ENCODE measurements at places on chromosomes 4 and X.

DNA sequence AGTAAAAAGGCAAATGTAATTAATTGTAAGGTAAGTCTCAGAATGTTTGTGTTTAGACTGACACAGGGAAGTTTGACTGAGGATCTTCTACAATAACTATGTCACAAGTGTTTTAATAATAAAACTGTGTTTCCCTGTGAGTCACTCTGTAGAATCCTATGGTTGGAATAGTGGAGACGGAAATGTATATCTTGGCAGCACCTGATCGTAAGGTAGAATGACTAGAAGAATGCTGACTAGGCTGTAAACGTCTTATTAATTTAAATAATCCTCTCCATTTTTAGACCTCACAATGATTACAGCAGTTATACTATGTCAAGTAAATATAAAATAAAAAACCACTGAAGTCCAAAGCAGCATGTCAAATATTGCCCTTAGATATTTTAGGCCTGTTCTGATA lies 266.0 kb downstream of the CCSER1 start:
- no peak for DNase-seq

DNA sequence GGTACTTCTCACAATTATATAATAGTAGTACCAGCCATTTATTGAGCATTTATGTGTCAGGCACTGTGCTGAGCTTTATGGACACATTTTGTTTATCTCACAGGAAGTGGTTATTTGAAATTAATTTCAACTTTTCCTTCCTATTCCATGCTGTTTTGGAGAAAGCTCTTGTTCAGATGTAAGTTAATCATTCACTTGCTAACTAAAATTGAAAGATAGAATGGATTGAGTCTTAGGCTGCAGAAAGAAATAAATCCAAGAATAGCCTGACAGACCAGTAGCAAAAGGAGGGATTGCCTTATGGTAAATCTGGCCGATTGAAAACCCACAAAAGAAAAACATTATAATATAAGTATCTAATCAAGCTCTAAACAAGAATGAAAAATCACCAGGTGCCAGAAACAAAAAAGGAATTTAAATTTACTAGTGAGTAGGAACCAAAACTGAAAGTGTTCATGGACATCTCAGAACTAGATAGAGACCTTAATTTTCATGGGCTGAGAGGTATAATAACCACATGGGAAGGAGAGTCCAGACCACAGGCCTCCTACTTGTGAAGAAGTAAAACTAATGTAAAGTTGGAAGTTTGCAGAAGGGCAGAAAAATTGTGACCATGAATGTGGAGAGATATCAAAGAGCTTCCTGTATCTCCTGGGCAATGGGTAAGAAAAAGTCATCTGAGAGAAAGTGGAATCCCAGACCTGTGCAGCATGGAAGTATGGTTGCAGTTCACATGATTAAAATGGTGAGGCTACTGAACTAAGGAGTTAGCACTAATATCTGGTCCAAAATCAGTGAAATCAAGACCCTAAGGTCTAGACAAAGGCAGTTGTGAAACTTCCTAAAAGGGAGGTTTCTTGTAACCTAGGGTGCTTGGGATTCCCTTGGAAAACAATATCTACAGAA lies 38.0 kb downstream of the RADX start:
- no peak for DNase-seq

- DNase-seq, result no peak
These were observed 11.0 kb downstream of the TRMT44 start for GRCh38 chr4:8451440-8452182.

GRCh38 chrX:115173181-115173580 lies 16.0 kb upstream of the RBMXL3 start:
- no peak for DNase-seq

DNA sequence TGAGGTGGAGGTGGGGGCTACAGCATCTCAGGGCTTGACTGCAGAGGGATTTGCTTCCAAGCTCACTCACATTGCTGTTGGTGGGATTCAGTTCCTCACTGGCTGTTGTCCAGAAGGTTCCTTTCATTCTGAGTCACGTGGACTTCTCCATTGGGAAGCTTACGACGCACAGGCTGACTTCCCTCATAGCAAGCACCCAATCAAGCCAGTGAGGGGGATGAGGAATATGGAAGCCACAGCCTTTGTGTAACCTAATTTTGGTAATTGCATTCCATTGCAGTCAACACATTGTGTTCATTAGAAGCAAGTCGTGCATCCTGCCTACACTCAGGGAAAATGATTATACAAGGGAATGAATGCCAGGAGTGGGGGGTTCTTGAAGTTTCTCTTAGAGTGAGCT lies 32.7 kb upstream of the MXRA5 start:
- no peak for DNase-seq

- no peak for DNase-seq
These were observed 826.2 kb upstream of the TENM3 start for GRCh38 chr4:181416966-181417365.
